ENCODE measurements at places on chromosomes 11 and 22.

- DNase-seq, result no peak
Observed at GRCh38 chr22:17633217-17633997, 4.9 kb upstream of the ATP6V1E1 start.

- no peak for DNase-seq
Observed at GRCh38 chr22:37425800-37426705, 1.2 kb downstream of the ELFN2 start.

DNA sequence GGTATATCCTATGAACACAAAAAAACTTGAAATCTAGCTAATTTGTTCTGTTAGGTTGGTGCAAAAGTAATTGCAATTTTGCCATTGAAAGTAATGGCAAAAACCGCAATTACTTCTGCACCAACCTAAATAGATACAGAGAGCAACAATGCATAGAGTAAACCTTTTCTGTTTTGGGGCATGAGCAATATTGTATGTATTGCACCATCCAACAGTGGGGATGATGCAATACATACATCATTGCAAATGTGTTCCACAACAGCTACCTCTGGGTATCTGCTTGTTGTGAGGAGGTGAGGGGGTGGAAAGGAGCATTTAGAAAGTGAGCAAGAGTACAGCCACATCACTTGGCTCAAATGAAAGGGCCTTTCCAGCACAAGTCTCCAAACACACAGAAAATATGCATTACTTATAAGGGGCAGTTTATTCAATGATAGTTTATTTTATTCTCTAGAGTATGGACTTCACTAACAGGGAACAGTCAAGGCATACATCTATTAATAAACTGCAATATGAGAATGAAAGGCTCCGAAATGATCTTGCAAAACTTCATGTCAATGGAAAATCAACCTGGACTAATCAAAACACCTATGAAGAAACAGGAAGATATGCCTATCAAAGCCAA lies 77.3 kb downstream of the DEUP1 start:
- no peak for DNase-seq

- DNase-seq, result no peak
Observed at GRCh38 chr11:4658629-4659445, 15.1 kb downstream of the OR51E1 start.

- no peak for DNase-seq
Observed at GRCh38 chr22:38510416-38510970, 4.4 kb upstream of the DDX17 start.

GRCh38 chr22:24992946-24993345 lies 40.4 kb downstream of the KIAA1671 start:
- no peak for DNase-seq

DNA sequence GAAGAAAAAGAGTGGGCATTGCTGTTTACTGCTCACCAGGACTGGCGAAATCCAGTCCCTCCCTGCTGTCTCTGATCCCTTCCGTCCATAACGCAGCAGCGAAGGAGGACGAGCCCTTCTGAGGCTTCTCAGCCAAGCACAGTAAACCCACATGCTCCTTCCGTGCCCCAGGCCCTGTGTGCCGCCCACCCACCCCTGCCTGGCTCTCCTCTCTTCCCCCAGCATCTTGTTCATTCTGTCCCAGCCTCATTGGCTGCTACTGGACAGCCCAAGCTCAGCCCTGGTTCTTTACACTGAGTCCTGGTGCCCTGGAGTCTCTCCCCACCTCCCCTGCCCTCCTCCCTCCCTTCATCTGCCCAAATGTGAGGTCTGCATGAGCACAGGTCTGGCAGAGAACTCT lies 559.7 kb downstream of the BRD1 start:
- no peak for DNase-seq

- peak; percentile 73 for DNase-seq
Observed at GRCh38 chr11:118216621-118217481, 8.0 kb downstream of the JAML start.

GRCh38 chr11:114044042-114044871 lies 15.3 kb upstream of the ZBTB16 start:
- DNase-seq, result no peak
